GM03348 (cell line): ENCODE measurements at places on chromosomes 7 and 10.

- DNase-seq = no peak
These were observed 274.0 kb downstream of the ELFN1 start for GRCh38 chr7:1943933-1944618.

GRCh38 chr7:46707973-46708372 lies 786.9 kb upstream of the IGFBP3 start:
- no peak for DNase-seq

DNA sequence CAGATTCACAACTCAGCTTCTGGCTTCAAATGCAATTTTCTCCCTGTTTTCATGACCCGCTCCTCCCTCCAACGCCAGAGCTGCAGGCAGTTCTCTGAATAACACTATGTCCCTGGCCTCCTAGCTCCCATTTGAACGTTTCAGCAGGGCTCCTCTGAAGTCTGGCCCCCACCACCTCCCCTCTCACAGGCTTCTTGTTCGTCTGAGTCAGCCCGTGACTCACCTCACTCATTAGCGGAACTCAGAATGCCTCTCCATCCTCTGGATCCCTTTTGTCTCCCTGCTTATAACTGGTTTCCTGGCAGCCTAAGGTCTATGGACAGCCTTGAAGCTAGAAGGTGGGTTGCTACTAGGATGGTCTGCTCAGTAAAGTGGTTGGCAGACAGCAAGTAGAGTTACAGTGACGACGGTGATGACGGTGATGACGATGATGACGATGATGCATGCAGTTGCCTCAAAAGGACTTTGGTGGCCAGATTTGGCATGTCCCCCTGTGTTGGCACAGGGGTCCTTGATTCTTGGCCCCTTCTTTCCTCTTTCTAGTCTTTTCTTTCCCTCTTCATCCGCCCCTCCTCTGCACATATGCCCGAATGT lies 83.3 kb upstream of the MKLN1 start:
- peak; percentile 88 for DNase-seq

- DNase-seq = no peak
These were observed 161.0 kb downstream of the DIP2C start for GRCh38 chr10:528173-529165.

- DNase-seq = no peak
These were observed 50.8 kb downstream of the GSDME start for GRCh38 chr7:24706211-24707170.

- DNase-seq = no peak
These were observed 31.5 kb downstream of the BPGM start for GRCh38 chr7:134678115-134678514.
